ENCODE measurements at places on chromosomes 5 and 9.

- DNase-seq, result no peak
Measured at GRCh38 chr9:88242879-88243278, 104.6 kb upstream of the SPATA31C2 start.

GRCh38 chr9:109975574-109976295, 195.7 kb downstream of the PALM2AKAP2 start:
- DNase-seq, result no peak

DNA sequence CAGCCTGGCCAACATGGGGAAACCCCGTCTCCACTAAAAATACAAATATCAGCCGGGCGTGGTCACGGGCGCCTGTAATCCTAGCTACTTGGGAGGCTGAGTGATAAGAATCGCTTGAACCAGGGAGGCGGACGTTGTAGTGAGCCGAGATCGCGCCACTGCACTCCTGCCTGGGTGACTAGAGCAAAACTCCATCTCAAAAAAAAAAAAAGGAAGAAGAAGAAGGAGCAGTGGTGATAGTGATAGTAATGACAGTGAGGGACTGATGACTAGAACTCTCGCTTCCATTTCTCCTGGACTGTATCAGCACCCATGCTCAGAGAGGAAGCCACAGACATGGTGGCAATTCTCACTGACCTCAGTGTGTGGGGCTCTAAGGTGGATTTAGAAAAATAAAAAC, 52.6 kb upstream of the CLINT1 start:
- no peak for DNase-seq

DNA sequence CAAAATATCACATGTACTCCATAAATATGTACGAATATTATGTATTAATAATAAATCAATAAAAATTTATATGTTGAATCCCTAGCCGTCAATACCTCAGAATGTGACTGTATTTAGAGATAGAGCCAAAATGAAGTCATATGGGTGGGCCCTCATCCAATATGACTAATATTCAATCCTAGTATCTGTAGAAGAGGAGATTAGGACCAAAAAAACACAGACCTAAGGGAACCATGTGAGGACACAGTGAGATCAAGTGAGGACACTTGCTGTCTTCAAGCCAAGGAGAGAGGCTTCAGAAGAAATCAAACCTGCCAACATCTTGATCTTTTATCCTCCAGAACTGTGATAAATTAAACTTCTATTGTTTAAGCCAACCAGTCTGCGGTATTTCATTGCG, 3.7 kb upstream of the AMACR start:
- no peak for DNase-seq

DNA sequence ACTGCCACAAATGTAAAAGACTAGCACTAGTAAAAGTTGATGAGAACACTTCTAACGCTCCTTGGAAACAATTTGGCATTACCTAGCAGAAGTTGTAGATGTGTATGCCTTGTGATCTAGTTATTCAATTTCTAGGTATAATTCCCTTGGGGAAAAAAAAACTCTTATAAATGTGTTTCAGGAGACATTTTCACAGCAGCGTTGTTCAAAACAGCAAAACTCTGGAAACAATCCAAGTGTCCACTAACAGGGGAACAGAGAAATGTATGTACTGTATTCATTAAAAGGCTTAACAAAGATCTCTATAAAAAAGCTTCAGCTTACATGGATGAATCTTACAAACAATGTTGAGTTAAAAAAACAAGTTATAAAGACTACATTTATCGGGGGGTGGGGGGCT, 30.4 kb downstream of the NR3C1 start:
- DNase-seq, result no peak

DNA sequence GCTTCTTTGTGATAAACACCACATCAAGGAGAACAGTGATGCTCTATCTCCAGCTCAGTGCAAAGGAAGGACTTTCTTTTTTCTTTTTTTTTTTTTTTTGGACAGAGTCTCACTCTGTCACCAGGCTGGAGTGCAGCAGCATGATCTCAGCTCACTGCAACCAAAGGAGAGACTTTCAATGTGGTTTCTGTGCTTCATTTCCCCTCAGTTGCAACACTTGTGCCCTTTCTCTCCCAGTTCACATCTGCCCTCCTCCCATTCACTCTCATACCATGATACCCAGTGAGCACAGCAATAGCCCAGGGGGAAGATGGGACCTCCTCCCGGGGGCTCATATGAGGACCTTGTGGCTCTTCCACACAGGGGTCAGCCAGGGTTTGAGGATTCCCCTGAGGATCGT, 110.0 kb downstream of the MTRR start:
- DNase-seq, result no peak

- DNase-seq, result no peak
Measured at GRCh38 chr5:9269014-9269413, 276.9 kb downstream of the SEMA5A start.

- no peak for DNase-seq
Measured at GRCh38 chr5:61860978-61861377, 445.0 kb upstream of the KIF2A start.

- DNase-seq, result no peak
Measured at GRCh38 chr9:18834740-18835361, 198.2 kb downstream of the SAXO1 start.
